ENCODE measurements at places on chromosomes 2 and 18. TPM values are rescaled to one million over a fixed set of nuclear protein-coding genes. Genes with fewer than 3 reads are reported as not detected.
A peak's percentile ranks its signal among the peaks of the same experiment; 100 is the strongest.

The KANSL3 gene
- total RNA-seq, result 55.4 TPM

The GALNT3 gene
- total RNA-seq, result 15.9 TPM

The CFAP65 gene
- total RNA-seq, result not detected

GRCh38 chr2:134079373-134079772 lies 174.5 kb upstream of the MGAT5 start:
- no peaks in the 10 kb centered on the region for H3K36me3 ChIP-seq
- H3K4me1 ChIP-seq, result peaks cover 14% of the 10 kb centered on the region
- H3K27ac ChIP-seq, result no peak overlapping the region
- DNase-seq, result peak; percentile 50
- H3K27me3 ChIP-seq, result no peaks in the 10 kb centered on the region

Data from B cell (primary cell).